Thoracic aorta (tissue), 2 donors: ENCODE measurements at places on chromosomes 1 and 21.
A peak's percentile ranks its signal among the peaks of the same experiment; 100 is the strongest.

DNA sequence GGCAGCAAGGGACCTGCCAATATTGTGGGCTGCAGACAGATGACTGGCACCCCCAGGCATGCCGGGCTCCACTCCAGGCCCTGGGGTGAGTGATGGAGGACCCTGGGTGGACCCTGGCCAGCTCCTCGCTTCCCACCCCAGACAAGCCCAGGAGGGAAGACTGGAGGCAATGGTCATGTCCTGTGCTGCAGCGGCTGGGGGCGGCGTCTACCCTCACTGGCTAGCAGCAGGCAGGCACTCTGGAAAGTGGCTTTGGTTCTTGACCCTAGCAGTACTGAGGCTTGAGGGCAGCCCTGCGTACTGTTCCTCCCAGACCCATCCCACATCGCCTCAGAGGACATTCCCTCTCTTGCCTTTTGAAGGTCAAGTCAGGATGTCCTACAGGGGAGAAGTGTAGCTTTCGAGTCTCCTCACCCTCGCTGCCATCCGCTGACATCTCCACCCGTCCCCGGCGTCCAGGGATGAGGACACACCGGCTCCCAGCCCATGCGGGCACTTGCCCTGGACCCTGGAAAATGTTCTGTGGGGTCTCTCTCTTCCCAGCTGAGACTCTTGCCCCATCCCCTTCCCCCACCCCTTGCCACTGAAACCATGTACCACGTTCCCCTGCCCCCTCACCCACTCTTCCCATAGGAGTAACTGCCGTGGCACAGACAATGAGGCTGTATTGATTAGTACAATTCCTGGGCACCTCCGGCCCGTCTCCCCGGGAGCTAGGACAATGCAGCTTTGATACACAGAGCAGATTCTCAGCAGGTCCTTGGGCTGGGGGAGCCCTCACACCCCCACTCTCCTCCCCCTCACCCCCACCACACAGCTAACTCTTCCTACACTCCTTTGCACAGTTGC lies 15.0 kb downstream of the SLC6A9 start:
- peaks cover 65% of the 10 kb centered on the region for H3K4me1 ChIP-seq
- DNase-seq, result no peak
- no peak overlapping the region for H3K4me3 ChIP-seq
- H3K27ac ChIP-seq, result peak overlapping the region; percentile 57

- no peaks in the 10 kb centered on the region for H3K27me3 ChIP-seq
- peaks cover 28% of the 10 kb centered on the region for H3K4me1 ChIP-seq
- peaks cover 3% of the 10 kb centered on the region for H3K36me3 ChIP-seq
- no peak overlapping the region for H3K4me3 ChIP-seq
- DNase-seq, result no peak
Measured at GRCh38 chr1:3106216-3106615, 37.2 kb downstream of the PRDM16 start.

DNA sequence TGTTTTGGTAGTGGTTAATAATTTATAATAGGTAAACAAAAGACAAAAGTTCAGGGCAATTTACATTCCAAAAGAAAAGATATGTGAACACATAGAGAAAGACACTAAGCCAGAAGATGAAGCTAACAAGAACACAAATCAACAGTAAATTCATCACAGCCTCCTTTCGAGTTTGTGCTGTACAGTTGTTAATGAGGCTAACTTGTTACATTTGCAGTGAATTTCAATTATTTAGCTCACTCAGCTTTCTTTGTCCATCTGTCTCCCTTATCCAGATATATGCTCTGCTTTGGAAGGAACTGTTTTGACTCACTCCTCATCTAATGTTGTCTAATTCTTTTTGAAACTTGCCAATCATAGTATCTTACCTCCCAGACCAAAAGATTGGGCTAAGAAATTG lies 423.3 kb upstream of the OLFM3 start:
- H3K36me3 ChIP-seq, result no peaks in the 10 kb centered on the region
- no peak overlapping the region for H3K4me3 ChIP-seq
- H3K27me3 ChIP-seq, result no peaks in the 10 kb centered on the region
- no peaks in the 10 kb centered on the region for H3K4me1 ChIP-seq

DNA sequence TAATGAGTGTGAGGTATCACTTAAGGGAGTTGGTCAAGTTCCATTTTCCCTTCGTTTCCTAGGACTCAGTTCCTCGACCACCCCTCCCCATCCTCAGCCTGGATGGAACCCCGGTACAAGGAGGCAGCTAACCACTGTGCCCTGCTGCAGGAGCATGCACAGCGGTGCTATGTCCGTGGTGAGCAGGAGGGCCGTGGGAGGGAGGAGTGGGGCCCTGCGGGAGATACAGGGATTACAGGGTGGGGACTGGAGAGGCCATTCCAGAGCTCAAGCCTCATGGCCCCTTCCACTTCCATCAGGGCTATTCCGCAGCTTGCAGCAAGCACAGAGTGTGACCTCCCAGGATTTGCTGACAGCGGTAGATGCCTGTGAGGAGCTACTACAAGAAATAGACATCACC lies 25.8 kb downstream of the HYI start:
- no peaks in the 10 kb centered on the region for H3K4me1 ChIP-seq
- no peak overlapping the region for H3K4me3 ChIP-seq
- no peak overlapping the region for H3K27ac ChIP-seq

- no peaks in the 10 kb centered on the region for H3K27me3 ChIP-seq
- H3K36me3 ChIP-seq, result no peaks in the 10 kb centered on the region
- H3K27ac ChIP-seq, result no peak overlapping the region
- H3K4me1 ChIP-seq, result no peaks in the 10 kb centered on the region
Measured at GRCh38 chr1:110763149-110763548, 88.4 kb upstream of the KCNA3 start.

DNA sequence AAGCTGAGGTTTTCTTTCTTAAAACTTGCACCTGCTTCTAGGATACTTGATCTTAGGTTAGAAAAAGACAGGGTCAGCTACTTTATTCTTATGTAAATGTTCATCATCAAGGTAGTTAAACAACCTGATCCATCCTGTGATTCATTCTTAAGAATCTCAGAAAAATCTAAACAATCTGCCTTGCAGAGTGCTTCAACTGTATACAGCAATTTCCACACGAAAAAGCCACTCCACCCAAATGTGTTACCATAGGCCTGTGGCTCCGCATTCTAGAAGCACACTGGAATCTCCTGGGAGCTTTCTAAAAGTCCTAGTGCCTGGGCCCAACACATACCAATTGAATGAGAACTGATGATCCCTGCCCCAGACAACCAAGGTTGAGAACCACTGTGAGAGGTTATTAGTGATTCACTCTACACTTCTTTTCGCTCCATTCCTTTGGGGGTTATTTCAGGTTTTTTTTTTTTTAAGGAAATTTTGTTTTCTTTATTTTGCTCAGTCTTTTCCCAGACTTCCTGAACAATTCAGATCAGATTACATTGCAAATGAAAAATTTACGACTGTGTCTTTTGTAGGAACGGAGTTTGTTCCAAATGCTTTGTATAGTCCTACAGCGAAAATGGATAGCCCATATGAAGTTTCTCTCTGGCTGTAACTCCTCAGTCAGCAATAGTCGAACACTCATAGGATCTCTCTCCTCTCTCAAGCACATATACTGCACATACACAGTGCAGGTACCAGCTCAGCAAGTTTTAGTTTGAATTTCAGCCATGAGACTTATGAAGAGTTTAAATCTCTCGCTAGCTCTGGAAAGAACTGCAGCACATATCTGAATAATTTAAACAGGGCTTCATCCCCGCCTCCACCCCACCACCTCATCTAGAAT lies 16.1 kb downstream of the SMYD2 start:
- no peaks in the 10 kb centered on the region for H3K4me1 ChIP-seq
- H3K4me3 ChIP-seq, result no peak overlapping the region
- H3K27me3 ChIP-seq, result no peaks in the 10 kb centered on the region
- H3K36me3 ChIP-seq, result no peaks in the 10 kb centered on the region
- H3K27ac ChIP-seq, result no peak overlapping the region

- H3K4me3 ChIP-seq, result peak overlapping the region; percentile 44
- H3K36me3 ChIP-seq, result no peaks in the 10 kb centered on the region
- H3K27me3 ChIP-seq, result no peaks in the 10 kb centered on the region
- peak overlapping the region; percentile 64 for H3K27ac ChIP-seq
- peaks cover 83% of the 10 kb centered on the region for H3K4me1 ChIP-seq
Measured at GRCh38 chr1:8408151-8408839, 90.4 kb downstream of the SLC45A1 start.

- no peaks in the 10 kb centered on the region for H3K36me3 ChIP-seq
- H3K4me1 ChIP-seq, result no peaks in the 10 kb centered on the region
- DNase-seq, result no peak
- H3K4me3 ChIP-seq, result no peak overlapping the region
Measured at GRCh38 chr1:196355206-196355786, 252.9 kb downstream of the KCNT2 start.

DNA sequence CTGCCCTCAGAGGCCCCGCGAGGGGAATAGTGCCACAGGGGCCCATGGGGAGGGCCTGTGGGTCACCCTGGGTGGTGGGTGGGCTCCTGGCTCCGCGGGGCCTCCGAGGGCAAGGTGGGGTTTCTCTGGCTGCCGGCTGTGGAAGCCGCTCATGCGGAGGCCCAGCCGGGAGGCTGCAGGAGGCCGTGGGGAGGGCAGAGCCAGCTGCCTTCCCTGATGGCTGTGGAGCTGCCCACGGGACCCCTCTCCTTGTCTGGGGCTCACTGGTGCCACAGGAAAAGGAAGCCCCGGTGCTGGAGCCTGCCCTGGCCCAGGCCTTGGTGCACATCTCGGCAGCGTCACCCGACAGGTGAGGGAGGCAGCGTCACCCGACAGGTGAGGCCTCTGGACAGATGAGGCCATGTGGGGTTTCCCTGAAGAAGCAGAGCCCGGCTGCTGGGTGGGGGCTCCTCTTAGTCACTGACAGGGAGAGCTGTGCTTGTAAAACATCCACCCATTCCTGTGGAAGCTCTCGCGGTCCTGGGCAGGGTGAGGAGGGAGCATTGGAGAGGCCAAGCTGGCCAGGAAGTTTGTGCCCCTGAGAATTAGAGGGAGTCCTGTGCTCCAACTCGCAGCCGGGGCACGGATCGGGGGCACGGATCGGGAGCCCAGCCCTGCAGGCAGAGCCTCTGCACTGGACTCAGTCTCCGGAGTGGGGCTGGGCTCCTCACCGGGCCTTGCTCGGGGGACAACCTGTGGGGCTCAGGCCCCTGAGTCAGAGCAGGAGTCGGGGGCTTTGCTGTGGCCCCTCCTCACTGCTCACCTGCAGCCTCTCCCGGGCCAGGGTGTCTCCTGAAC lies 6.1 kb downstream of the MIB2 start:
- no peak for DNase-seq
- no peaks in the 10 kb centered on the region for H3K27me3 ChIP-seq
- H3K4me1 ChIP-seq, result peaks cover 6% of the 10 kb centered on the region
- H3K36me3 ChIP-seq, result peaks cover 8% of the 10 kb centered on the region

GRCh38 chr1:182608845-182609610 lies 4.8 kb upstream of the RGS16 start:
- H3K27me3 ChIP-seq, result no peaks in the 10 kb centered on the region
- no peaks in the 10 kb centered on the region for H3K36me3 ChIP-seq
- no peak overlapping the region for H3K4me3 ChIP-seq
- no peak for DNase-seq

DNA sequence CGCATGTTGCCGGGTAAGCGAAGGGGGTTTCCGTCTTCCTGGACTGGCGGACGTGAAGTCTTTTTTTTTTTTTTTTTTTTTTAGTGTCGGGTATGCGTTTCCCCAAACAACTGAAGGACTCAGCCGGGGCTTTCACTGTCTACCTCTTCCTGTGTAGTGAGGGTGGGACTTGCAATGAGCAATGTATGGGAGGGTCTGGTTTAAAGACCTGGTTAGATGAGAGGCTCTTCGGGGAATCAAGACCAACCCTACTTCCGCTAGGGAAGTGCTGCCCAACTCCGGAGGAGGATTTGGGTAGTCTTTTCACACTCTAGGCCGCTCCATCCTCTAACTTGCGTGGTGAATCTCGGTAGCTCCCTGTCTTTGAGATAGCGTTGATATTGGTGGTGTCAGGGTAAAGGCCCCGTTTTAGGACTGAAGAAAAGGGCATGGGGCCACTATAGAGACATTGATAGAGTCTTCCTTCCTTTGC lies 754 bp downstream of the PRRC2C start:
- H3K4me3 ChIP-seq, result peak overlapping the region; percentile 91
- H3K27me3 ChIP-seq, result no peaks in the 10 kb centered on the region
- H3K36me3 ChIP-seq, result no peaks in the 10 kb centered on the region
- peak; percentile 8 for DNase-seq
- peak overlapping the region; percentile 99 for H3K27ac ChIP-seq

- no peak for DNase-seq
- H3K4me1 ChIP-seq, result peaks cover 11% of the 10 kb centered on the region
- H3K4me3 ChIP-seq, result no peak overlapping the region
- H3K27ac ChIP-seq, result no peak overlapping the region
- H3K36me3 ChIP-seq, result no peaks in the 10 kb centered on the region
Measured at GRCh38 chr1:200971955-200972711, 51.4 kb downstream of the KIF21B start.

- DNase-seq, result no peak
- H3K4me1 ChIP-seq, result peaks cover 8% of the 10 kb centered on the region
- peak overlapping the region; percentile 12 for H3K4me3 ChIP-seq
- no peaks in the 10 kb centered on the region for H3K27me3 ChIP-seq
- H3K36me3 ChIP-seq, result no peaks in the 10 kb centered on the region
- H3K27ac ChIP-seq, result no peak overlapping the region
Measured at GRCh38 chr1:165443539-165444311, 1.2 kb downstream of the RXRG start.

- DNase-seq, result no peak
- no peaks in the 10 kb centered on the region for H3K4me1 ChIP-seq
- H3K27me3 ChIP-seq, result no peaks in the 10 kb centered on the region
- no peak overlapping the region for H3K4me3 ChIP-seq
- no peak overlapping the region for H3K27ac ChIP-seq
Measured at GRCh38 chr1:220344745-220345144, 72.5 kb upstream of the RAB3GAP2 start.

- DNase-seq, result no peak
- no peaks in the 10 kb centered on the region for H3K36me3 ChIP-seq
- H3K4me3 ChIP-seq, result no peak overlapping the region
- no peaks in the 10 kb centered on the region for H3K27me3 ChIP-seq
- no peak overlapping the region for H3K27ac ChIP-seq
- H3K4me1 ChIP-seq, result no peaks in the 10 kb centered on the region
Measured at GRCh38 chr21:24781146-24781545, 826.1 kb downstream of the MRPL39 start.

GRCh38 chr21:26154753-26155152 lies 15.8 kb downstream of the APP start:
- H3K27me3 ChIP-seq, result no peaks in the 10 kb centered on the region
- DNase-seq, result no peak
- H3K4me1 ChIP-seq, result peaks cover 10% of the 10 kb centered on the region
- H3K36me3 ChIP-seq, result no peaks in the 10 kb centered on the region
- H3K27ac ChIP-seq, result no peak overlapping the region
- H3K4me3 ChIP-seq, result no peak overlapping the region

DNA sequence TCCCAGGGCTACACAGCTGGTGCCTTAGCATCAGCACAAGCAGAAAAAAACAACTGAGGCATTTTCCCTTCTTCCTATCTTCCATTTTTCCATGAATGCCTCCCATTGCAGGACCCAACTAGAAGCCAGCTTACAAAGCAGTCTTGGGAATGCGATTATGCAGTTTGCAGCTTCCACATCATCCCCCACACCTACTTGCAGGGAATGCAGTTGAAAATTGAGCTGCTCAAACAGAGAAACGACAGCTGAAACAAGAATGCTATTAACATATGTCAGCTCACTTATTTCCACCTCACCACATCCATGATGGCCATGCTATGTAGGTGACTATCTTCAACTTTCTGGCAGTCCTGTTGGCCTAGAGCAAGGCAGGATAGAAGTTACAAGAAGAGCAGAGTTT lies 150.6 kb upstream of the KCTD3 start:
- DNase-seq, result no peak
- H3K27ac ChIP-seq, result no peak overlapping the region
- no peak overlapping the region for H3K4me3 ChIP-seq
- H3K4me1 ChIP-seq, result no peaks in the 10 kb centered on the region
- no peaks in the 10 kb centered on the region for H3K27me3 ChIP-seq
- no peaks in the 10 kb centered on the region for H3K36me3 ChIP-seq

GRCh38 chr1:81119319-81119718 lies 681.4 kb upstream of the ADGRL2 start:
- no peak for DNase-seq
- no peaks in the 10 kb centered on the region for H3K36me3 ChIP-seq
- no peak overlapping the region for H3K4me3 ChIP-seq
